AG10803 (cell line): ENCODE measurements at places on chromosomes 4 and X.

DNA sequence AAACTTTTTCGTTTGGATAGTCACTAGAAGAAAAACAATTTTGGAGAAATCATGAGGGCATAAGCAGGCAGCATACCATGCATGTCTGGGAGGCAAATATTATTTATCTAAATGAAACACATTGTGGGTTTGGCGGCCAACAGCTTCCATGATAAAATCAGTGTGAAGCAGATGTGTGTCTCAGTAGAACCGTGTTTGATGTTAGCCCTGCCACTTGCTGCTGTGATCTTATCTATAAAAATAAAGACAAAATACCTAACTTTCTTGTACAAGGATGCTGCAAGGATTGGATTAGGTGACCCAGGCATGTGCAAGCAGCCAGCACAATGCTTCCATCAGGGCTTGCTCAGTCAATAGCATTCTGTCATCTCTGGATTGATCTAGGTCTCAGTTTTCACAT, 341.4 kb downstream of the PACRGL start:
- DNase-seq: no peak

GRCh38 chrX:10533696-10534365, 86.6 kb downstream of the MID1 start:
- no peak for DNase-seq

DNA sequence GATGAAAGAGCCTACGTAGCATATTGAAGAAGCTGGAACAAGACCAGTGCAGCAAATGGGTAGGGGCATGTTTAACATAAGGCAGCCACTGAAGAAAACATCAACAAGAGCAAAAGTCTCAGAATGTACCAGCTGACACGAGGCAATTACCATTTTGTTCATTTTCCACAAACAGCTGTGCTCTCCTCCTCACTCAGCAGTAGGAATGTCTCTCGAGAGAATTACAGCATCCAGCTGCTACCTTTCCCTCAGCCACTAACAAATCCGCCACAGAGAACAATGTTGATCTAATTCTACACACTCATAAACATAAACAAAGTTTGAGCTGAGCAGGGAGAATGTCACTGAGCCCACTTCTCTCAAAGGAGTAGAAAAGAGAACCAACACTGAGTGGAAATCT, 68.0 kb downstream of the OPHN1 start:
- DNase-seq: peak; percentile 12

- DNase-seq: peak; percentile 38
Observed at GRCh38 chr4:8192748-8193738, 6.0 kb upstream of the SH3TC1 start.

DNA sequence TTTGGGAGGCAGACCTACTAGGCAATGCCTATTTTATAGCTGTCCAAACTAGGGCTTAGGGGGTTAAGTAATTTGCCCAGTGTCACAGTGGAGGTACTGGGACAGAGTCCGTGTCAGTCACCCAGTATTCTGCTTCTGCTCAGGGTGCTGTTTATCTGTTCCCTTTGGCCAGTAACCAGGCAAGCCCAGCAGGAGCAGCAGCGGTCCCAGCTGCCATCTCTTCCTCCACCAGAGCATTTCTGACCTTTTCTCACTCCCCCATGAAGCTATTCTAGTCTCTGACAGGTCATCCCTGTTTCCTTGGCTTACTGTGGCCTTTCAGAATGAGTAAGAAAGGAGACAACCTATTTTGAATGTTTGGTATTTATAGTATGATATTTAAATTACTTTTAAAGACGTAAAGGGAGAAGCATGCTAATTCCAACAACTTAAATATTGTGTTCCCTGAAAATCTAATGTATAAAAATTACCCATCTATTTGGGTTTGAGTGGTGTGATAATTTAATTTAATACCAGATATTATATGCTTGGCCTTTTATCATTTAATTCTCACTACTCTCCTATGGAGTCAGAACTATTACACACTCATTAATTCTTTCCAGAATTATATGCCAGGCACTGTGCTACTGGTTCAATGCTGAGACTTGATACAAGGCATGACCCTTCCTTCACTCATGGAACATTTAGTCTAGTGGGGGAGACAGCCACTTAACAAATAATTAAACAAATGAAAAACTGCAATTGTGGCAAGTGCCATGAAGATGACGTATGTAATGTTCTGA, 60.6 kb downstream of the RPS6KA3 start:
- no peak for DNase-seq

DNA sequence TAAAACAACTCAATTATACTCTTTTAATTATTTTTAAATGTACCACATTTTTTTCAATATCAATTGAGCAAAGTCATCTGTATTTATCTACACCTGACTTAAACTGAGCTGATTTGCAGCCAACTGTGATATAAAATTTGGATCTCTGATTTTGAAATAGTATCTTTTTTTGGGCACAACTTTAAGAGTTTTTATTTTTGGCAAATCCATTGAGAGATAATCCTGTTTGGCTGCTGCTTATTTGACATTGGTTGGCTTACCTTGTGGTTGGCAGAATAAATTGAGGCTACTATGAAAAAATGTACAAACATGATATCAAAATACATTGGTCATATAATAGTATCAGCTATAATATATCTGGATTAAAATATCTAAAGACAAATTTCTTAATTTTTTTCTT, 656.0 kb upstream of the NDST4 start:
- no peak for DNase-seq

DNA sequence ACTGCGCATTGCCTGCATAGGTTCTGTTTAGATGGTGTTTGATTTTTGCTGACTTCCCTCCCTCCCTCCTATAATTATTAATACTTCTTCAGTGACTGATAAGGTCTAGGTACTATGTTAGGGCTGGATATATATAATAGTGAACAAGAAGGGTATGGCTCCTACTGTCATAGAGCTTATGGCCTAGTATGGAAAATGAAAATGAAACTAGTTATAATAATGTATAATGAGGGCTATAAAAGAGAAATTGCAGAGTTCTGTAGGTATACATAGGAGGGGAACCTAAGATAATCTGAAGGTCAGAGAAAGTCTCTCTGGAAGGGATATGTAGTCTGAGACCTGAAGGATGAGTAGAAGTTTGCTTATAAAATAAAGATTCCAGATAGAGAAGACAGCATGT, 102.1 kb downstream of the DCK start:
- DNase-seq: no peak

GRCh38 chrX:81263059-81263458, 61.2 kb downstream of the SH3BGRL start:
- no peak for DNase-seq

DNA sequence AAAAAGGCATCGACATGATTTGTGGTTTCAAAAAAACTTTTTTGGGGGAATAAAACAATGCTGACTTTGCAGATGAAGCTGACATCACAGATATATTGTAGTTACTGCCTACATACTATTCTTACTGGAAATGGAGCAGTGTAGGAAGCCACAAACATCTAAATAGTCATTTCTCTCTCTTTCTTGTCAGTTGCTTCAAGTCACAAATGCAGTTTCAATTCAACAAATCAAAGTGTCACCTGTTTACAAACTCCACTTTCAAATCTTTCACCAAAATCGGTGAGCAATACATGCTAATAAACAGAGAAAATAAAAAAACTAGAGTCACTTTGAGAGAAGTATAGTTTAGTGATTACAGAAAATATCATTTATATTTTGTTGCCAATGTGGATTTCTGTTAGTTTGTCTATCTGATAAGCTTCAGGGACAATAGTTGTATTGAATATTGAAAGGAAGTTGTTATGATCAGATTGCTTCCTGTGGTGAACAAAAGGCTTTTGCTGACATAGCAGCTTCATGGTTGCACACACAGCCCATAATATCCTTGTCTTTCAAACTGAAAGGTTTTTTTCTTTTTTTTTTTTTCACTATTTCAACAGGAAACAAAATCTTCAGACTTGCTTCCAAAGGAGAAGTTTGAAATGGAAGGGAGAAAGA, 49.7 kb upstream of the PTPN13 start:
- DNase-seq: no peak

DNA sequence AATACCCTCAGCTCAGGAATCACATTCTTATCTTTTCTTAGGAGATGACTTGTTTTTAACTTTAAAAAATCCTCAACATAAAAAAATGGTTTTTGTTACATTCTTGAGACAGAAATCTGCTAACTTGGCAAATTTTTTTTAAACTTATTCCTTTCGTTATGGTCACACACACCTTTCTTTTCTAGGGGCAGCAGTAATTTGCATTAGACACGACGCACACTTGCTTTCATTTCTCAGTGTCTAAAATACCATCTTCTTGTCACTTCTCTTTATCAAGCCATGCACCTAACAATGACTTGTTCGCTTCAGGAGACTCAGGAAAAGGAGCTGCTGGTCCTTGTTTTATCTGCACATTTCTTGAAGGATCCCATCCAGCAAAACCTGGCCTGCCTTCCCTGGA, 112.6 kb upstream of the TBL1X start:
- no peak for DNase-seq

DNA sequence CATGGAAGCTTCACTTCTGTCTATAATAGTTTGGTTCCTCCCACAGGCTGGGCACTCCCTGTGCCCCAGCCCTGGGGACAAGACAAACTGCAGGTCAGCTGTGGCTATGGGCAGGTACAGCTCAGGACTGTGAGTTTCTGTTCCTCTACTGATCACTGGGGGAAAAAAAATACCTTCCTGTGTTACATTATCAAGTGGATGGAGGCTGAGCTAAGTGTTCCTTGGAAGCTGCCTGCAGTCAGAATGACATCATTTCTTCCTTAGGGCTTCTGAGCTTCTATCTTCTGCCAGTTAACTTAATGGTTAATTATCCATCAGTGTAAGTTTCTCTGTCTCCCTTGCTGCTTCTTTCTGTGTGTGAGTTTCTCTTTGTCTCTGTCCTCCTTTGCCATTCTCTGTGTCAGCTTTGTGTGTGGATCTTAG, 4.6 kb downstream of the RAB33A start:
- no peak for DNase-seq

- no peak for DNase-seq
Observed at GRCh38 chr4:105215609-105216313, 69.1 kb downstream of the TET2 start.

GRCh38 chr4:68594678-68595077, 18.6 kb upstream of the UGT2B17 start:
- DNase-seq: no peak

DNA sequence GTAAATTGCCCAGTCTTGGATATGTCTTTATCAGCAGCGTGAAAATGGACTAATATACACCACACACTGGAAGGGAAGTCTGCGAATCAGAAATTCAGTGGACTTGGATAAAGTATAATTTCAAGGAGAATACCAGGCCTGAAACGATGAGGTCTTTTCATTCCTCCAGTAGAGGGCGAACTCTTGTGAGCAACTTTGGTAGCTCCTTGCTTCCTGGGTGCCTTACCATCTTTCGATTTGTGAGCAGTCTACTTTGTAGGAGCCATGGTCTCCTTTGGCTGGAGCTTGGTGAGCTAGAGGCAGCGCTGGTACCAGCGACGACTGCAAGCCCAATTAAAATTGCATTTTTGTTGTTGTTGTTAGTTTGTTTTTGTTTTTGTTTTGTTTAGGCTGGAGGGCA, 791.9 kb downstream of the FAT4 start:
- DNase-seq: peak; percentile 3

- peak; percentile 82 for DNase-seq
Observed at GRCh38 chr4:165360041-165360695, 18.6 kb upstream of the CPE start.

DNA sequence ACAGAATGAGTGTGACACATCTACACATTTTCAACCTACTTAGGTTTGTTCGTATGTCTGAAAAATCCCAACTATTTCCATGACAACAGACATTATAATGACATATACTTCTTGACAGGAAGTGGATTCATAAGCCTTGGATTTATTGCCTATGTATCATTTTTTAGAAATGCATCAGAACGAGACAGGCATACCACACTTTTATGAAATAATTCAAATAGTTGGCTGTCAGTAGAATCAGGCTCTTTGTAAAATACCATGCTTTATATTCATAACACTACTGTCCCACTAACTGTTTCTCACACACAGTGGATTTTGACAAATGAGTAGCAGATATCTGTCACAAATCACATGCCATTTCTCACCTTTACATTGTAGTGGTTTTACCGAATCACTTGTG, 173.2 kb downstream of the BEND2 start:
- DNase-seq: no peak

DNA sequence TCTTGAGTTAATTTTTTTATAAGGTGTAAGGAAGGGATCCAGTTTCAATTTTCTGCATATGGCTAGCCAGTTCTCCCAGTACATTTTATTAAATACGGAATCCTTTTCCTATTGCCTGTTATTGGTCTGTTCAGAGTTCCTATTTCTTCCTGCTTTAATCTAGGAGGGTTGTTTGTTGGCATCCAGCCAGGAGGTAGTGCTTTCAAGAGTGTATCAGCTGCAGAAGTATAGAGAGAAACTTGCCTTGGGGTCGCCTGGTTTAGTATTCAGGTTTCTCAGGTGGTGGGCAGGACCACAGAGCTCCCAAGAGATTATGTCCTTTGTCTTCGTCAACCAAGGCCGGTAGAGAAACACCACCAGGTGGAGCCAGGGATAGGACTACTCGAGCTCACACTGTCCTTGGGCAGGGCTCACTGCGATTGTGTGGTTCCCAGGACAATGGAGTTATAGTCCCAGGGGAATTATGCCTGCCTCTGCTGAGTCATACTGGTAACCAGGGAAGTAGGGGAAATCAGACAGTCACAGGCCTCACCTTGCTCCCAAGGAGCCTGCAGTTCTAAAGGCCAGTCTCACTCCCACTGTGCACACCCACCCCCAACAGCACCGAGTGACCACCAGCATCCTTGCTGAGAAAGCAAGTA, 168.1 kb downstream of the VSIG4 start:
- peak; percentile 2 for DNase-seq

DNA sequence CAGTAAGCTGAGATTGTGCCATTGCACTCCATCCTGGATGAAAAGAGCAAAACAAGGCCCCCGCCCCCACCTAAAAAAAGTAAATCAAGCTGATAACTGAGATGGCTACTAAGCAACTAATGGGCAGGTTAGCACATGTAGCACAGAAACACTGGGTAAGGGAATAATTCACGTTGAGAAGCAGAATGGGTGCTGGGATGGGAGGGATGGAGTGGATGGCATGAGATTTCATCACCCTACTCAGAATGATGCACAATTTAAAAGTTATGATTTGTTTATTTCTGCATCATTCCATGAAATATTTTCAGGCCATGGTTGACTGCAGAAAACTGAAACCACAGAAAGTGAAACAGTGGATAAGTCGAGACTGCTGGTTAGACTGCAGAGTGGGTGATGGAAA, 224.0 kb downstream of the ARAP2 start:
- no peak for DNase-seq

DNA sequence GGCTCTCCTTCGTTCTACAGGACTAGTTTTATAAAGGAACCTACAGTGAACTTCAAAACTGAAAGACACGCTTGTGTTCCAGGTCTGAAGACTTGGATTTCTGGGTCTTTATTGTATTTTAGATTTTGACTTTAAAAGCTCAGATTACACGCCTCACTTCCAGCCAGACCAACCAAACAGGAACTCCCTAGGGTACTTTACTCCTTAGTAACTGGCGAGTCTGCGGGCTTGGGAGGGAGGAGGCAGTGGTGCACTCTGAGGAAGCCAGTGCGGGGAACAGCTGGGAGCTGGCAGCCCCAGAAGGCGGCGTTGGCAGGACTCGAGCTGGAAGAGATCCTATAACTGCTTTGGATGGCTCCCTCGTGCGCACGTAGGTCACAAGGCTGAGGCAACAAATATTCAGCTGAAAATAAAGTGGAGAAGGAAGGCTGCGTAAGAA, 391 bp upstream of the PHKA1 start:
- peak; percentile 64 for DNase-seq
